H1 (cell line): ENCODE measurements at places on chromosomes 16 and 17. TPM values are rescaled to one million over a fixed set of nuclear protein-coding genes. Genes with fewer than 3 reads are reported as not detected.

DNA sequence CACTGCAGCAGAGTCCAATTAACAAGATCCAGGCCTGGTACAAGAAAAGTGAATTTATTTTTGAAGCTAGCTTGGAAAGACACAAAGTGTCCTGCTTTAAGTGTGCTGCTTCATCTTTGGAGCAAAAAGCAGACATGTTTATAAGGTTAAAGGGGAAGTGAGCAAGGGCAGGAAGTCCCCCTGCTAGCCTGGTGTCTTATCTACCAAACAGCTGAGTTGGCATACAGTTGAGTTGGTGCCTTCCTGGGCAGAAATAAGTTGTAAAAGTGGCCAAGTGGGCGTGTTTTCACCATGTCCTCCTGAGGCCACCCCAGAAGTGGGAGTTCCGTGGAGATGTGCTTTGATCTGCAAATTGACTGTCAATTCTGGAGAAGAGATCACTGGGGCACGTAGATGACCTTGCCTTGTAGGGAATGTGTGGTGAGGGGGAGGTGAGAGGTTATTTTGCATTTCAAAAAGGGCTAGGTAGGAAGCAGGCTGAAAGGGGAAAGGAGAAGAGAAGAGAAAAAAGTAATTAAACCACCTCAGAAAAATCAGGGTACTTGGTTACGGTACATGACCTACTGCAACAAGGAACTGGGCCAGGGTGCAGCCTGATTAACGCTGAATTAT lies 38.3 kb upstream of the HSBP1 start:
- no peaks in the 10 kb centered on the region for H3K36me3 ChIP-seq
- no peak overlapping the region for H3K27ac ChIP-seq
- no peak for DNase-seq
- peaks cover 11% of the 10 kb centered on the region for H3K4me1 ChIP-seq
- H3K4me3 ChIP-seq = no peak overlapping the region

DNA sequence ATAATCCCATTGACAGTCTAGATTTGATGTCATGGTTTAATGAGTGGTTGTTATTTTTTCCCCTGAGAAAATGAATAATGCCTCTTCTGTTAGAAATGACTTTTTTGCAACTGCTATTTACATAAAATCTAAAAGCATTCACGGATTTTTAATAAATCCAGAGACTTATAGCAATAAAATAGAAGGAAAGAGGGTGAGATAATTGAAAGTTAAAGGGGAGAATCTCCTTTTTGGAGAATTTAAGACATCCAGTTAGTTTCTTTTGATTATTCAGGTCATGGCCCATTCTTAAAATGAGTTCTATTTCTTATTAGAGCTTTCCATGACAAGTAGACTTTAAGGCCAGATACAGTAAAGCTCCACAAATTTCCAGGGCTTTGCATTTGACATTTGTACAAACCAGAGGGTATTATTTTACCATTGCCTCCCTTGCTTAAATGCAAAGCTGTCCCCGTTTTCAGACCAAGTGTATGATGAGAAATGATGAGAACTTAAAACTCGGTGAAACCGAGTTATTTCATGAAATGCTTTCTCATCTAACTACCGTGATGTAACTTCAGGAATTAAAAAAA lies 789.0 kb upstream of the SOX9 start:
- no peaks in the 10 kb centered on the region for H3K36me3 ChIP-seq
- DNase-seq = no peak
- H3K4me1 ChIP-seq = no peaks in the 10 kb centered on the region
- no peak overlapping the region for H3K4me3 ChIP-seq

Gene CES5A
- not detected in 2 replicates for total RNA-seq

Gene SLC46A1
- total RNA-seq = 7.1 and 8.7 TPM in 2 replicates

Gene SMARCE1
- total RNA-seq = 131 and 142 TPM in 2 replicates

GRCh38 chr16:69754143-69754468 lies 620 bp downstream of the NOB1 start:
- peak overlapping the region; percentile 100 for H3K4me3 ChIP-seq
- H3K36me3 ChIP-seq = peaks cover 27% of the 10 kb centered on the region
- no peaks in the 10 kb centered on the region for H3K27me3 ChIP-seq
- DNase-seq = no peak
